ENCODE measurements at places on chromosomes 7 and 10.

- no peak for DNase-seq
Observed at GRCh38 chr7:11474902-11475585, 357.0 kb downstream of the THSD7A start.

GRCh38 chr10:58220769-58221451 lies 46.8 kb downstream of the IPMK start:
- no peak for DNase-seq

GRCh38 chr10:98536551-98536950 lies 89.8 kb upstream of the HPS1 start:
- DNase-seq = no peak

GRCh38 chr7:150875791-150876190 lies 23.5 kb downstream of the AOC1 start:
- no peak for DNase-seq

DNA sequence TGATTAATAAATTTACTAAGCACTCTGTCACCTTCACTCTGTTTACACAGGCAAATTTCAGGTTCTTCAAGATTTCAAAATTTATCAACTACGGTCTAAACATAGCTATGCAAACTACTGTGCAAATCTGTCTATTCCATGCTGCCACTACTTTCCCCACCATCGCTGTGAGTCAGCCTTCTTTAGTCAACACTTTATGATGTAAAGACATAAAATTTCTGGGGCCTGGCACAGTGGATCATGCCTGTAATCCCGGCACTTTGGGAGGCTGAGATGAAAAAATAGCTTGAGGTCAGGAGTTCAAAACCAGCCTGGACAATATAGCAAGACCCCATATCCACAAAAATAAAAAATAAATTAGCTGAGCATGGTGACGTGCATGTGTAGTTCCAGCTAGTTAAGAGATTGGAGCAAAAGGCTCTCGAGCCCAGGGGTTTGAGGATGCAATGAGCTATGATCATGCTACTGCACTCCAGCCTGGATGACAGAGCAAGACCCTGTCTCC lies 42.6 kb downstream of the CNOT4 start:
- no peak for DNase-seq

DNA sequence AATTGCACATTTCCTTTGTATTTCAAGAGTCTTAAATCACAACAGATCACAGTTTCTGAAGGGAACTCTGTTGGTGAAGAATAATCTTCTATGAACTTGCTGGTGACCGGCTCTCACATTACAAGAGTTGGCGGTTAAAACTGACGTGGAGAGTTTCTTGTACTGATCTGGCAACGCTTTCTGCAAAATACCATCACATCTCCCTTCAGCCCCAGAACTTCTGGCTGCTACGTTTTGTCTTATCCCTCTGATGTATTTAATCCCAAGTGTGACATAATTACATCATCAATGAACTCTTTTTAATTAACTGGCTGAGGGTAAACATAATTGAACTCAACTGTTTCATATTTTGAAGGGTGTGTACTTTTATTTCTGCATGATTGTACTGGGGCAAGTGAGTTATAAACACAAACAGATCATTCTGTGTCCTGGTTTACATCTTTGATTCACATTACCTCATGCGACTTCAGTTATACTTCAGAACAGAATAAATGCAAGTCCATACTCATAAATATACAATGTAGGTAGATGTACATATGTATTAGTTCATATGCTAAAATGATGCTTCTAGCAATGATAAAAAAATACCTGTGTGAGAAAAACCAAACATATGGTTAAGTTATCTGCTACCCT lies 105.1 kb upstream of the NPVF start:
- no peak for DNase-seq

DNA sequence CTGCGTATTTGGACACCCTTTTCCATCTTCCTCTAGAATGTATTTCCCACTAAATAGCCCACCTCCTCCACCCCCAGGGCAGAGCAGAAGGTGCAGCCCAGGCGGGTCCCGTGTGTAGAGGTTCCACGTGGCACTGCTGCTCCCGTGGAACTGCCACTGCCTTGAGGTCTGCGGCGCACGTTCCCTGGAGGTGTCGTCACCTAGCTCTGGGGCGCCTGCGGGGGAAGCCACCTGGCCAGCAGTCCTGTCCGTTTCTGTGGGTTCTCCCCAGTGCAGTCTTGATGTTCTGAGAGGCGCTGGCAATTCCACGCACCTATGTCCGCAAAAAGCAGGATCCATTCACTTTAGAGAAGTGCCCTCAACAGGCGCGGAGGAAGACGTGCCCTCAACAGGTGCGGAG lies 21.9 kb downstream of the BNIP3 start:
- DNase-seq = no peak

GRCh38 chr10:131832056-131832685 lies 68.6 kb upstream of the PPP2R2D start:
- DNase-seq = no peak

DNA sequence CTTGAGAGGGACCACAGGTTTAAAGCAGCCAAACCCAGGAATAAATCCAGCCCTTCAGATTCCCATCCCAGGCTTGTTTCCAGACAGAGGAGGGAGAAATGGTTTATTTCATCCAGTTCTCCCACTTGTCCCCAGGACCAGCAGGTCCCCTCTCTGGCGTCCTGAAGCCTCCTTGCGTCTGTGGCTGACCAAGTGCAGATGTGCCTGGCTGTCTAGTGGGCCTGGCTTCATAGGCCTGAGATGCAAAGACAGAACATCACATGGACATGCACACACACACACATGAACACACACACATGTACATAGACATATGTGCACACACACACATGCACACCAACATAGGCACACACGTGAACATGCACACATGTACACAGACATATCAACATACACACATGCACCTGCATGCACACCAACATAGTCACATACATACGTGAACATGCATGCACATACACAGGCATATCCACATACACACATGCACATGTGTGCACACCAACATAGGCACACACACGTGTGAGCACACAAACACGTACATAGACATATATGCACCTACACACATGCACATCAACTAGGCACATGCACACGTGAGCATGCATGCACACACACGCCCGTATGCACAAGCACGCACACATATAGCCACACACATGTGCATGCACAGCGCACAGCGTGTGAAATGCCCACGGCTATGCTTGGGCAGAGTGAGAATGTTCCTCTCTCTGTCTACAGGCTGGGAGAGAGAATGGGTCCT lies 10.7 kb downstream of the FOXL3 start:
- DNase-seq = no peak

DNA sequence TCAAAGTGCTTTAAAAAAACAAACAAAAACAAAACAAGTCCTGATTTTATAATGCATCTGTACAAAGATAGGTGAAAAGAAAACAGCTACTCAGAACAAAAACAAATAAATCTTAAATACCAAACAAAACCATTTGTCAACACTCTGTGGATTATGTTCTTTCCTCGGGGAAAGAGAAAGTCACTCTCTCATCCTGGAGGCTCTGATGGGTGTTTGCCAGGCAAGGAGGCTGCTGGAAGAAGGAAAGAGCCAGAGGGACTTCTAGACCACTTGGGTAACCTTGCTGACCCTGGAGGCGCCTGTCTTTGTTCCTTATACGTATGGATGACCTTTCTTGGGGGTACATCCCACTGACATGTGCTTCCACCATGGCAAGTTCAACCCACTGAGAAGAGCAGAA lies 92.8 kb downstream of the ZRANB1 start:
- DNase-seq = no peak

- no peak for DNase-seq
Observed at GRCh38 chr7:78558566-78558965, 760.0 kb downstream of the PHTF2 start.

- no peak for DNase-seq
Observed at GRCh38 chr7:29370531-29371314, 176.1 kb downstream of the CHN2 start.

- no peak for DNase-seq
Observed at GRCh38 chr10:110642204-110643034, 1.7 kb upstream of the RBM20 start.

GRCh38 chr7:102447311-102447710 lies 13.9 kb downstream of the ORAI2 start:
- no peak for DNase-seq

- no peak for DNase-seq
Observed at GRCh38 chr10:106947643-106948042, 216.9 kb downstream of the SORCS1 start.

DNA sequence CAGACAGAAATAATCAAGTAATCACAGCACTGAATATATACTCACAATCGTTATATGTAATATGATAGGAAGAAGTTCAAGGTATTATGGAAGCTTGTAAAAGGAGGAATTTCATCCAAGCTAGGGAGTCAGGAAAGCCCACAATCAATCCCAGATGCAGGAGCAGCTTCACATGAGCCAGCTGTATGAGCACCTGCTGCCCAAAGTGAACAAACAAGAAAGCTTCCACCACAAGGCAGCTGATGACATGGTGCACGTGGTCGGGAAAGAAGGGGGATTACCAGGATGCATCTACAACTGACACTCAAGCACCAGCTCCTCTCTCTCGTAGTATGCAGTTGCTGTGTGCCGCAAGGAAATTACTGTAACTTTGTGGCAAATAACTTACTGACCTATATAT lies 225.2 kb downstream of the XPNPEP1 start:
- DNase-seq = no peak

DNA sequence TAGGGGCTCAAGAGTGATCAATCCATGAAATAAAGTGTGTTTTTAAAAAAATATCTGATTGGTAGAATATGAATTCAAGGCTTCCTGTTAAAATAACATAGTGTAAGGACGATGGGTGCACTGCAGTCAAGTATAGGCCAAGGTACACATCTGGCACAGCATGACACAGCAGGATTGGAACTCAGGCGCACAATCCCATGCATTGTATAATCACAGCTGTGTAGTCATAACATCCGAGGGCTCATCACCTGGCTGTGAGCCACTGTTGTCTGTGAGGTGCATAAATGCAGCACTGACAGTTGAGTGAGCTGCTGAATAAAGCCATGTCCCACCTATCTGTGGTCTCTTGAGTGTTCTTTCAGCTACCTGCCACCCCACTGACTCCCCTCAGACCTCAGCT lies 142.3 kb upstream of the HPS1 start:
- no peak for DNase-seq

GRCh38 chr10:37549054-37549453 lies 308.4 kb downstream of the ZNF248 start:
- DNase-seq = no peak

DNA sequence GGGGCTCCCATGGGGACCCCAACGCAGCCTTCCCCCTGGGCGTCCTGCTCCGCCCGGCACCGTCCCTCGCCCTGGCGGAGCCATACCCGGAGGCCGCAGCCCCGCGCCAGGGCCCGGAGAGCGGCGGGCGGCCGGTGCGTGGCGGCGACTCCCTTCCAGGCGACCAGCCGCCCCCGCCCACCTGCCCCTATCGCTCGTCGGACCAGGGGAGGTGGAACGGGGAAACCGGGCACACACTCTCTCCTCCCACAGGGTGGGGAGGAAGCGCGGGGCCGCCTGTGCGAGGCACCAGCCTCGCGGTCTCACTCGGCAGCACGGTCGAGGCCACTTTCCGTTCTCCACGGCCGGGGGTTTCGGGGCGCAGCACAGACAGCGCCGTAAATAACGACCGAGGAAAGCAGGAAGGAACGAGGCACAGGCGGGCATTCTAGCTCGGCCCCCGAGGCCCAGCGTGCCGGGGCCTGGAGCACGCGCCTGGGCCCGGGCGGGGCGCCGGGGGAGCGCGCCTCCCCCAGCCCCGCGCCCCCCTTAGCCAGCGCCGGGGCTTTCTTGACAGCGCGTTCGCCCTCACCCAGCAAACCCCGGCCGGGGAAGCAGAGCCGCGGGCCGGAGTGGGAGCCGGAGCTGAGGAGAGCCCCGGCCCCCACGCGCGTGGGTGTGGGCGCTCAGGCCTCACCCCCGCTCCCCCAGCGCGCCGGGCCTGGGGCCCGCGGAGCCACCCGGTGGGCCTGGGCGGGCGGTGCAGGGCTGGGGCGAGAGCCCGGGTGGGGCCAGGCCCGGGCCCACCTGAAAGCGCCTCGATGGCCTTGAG lies 936 bp downstream of the IGF2BP3 start:
- no peak for DNase-seq

DNA sequence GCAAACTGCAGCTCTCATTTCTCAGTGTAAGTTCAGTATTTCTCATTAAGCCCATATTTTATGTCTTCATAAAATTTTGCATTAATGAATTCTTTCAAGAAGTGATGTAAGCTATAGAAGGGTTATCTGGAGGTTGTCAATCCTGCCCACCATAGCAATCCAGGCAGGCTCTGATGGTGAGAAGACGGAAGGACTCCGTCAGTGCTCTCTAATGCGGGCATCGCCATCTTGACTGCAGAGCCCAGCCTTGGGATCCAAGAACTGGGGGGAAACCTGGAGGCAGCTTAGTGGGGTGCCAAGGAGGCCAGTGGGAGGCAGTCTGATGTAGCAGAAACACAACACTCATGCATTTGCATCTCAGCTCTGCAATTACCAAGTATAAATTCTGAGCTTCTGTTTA lies 707.4 kb upstream of the NRP1 start:
- DNase-seq = no peak

DNA sequence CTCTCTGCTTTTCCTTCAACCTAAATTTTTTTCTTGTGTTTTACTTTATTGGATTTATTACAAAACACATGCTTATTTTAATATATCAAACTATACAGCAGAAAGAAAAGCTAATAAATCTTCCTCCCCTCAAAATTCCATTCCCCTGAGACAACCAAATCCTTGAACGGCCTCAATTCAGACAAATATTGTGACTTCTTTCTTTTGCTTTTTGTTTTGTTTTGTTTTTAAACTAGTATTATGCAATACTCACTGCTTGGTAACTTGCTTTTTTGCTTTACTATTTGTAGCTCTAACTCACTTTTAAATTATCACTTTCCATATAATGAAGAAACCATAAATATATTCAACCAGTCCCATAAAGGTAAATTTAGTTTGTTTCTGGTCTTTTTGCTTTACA lies 59.4 kb upstream of the CDK1 start:
- DNase-seq = no peak

DNA sequence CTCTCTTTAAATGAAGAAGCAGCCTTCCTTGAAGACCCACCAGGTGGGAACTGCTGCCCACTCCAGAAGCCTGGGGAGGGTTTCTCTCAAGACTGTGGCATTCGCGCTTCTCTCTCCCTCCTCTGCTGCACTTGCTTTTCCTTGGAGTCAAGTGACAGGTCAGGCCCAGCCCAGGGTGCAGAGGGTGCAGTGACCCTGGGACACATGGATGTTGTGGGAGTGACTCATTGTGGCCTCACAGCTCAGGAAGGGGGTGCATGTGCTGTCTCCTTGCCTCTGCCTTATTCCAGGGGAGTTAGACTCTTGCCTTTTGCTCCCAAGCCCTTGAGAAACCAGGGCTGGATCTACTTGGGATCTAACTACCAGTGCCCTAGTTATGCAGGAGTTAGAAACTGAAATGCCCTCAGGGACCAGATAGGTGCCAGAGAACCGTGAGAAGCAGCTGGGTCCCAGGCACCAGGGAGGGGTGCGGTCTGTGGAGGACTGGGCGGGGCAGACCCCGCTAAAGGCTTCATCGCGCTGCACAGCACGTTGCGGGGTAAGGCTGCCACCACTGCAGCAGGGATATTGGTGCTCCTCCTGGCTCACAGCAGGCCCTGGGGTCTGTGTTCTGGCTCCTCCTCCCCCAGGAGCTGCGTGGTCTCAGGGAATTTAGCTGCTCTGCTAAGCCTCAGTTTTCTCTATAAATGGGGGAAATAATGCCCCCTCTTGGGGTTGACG lies 11.4 kb downstream of the FAM241B start:
- no peak for DNase-seq

- no peak for DNase-seq
Observed at GRCh38 chr7:45688382-45688781, 114.2 kb downstream of the ADCY1 start.

GRCh38 chr10:113340282-113340681 lies 212.6 kb upstream of the HABP2 start:
- DNase-seq = no peak

GRCh38 chr7:19215412-19215811 lies 70.2 kb upstream of the FERD3L start:
- DNase-seq = no peak

Measured in stimulated activated CD4-positive, alpha-beta T cell treated with anti-CD3 and anti-CD28 coated beads, TNF-alpha, amount 100 ng/mL, for 24 hours (primary cell).